EH (cell line): ENCODE measurements at places on chromosomes 7 and 10.

- DNase-seq, result no peak
Measured at GRCh38 chr10:68027429-68027828, 47.7 kb downstream of the HERC4 start.

DNA sequence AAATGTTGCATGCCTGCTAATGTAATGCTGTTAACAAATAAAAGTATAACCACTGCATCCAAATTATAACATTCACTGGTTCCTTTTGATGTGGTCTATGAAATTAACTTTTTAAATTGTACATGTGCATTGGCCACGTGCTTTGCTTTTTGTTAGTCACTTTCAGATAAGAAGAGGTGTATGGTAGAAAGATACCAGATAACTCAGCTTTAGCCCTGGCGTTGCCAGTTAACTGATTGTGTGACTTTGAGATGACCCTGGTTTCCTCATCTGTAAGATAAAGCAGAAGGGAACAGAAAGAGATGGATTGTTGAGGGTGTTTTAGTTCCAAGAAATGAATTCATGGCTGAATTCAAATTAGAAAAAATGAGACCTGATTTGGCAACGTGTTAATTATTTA lies 1.9 kb upstream of the TRDMT1 start:
- no peak for DNase-seq

GRCh38 chr10:103077020-103077419 lies 116.1 kb downstream of the NT5C2 start:
- DNase-seq, result no peak

- no peak for DNase-seq
Measured at GRCh38 chr10:12509016-12509793, 159.9 kb downstream of the CAMK1D start.

DNA sequence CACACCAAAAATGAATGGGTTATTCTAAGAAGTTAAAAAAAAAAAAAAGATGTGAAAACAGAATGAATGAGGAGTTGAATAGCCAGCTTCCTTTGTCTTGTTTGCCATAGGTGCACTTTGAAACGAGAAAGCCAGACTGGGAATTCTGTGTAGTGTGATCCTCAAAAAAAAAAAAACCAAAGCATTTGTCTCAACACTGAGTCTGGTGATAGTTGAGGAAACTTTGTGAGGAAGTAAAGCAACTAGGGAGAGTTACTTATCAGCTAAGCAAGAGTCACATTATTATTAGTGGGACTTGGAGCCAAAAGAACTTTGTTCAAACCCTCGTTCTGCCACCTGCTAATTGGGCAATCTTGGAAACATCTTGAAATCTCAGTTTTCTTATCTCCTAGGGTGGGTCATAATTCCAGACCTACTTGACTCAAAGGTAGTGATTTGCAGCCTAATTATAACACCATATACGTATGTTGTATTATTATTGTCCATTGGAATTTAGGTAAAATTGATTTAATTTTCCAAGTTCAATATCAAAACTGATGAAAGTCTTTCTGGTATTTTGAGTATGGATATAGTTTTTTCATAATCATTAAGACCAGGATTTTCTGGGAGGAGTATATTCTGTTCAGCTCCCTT lies 99.8 kb upstream of the GJD4 start:
- DNase-seq, result no peak

DNA sequence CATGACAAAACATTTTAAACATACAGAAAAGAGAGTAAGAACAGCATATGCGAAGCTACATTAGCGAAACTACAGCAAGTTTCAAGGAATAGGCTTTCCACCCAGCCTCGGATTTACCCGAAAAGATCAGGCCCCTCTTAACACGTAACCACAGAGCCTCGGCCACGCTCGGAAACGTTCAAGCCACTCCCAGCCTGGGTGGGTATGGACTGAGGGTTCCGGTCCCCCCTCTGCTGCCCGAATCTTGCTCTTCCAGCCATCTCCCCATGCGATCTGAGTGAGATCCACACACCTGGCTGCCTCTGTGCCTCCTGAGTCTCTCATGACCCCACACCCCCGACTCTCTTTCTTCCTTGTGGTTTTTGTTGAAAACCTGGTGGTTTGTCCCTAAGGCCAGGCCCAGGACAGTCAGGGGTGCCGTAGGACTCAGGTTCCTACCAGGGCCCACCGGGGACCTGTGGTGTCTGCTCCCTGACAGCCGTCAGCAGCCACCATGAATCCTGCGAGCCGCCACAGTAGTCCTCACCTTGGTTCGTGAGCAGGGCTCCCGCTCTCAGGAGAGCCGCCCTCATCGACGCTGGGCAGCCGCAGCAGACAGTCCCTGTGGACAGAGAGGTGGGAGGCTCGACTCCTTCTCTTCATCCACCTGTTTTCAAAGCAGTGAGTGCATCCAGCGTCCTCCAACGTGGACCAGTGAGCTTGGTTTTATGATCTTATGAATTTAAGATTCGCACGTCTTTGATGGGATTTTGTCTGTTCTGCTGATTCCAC lies 18.5 kb downstream of the KNDC1 start:
- DNase-seq, result no peak

GRCh38 chr7:100465299-100465698 lies 1.2 kb upstream of the SPACDR start:
- peak; percentile 53 for DNase-seq

- DNase-seq, result no peak
Measured at GRCh38 chr7:149701495-149702240, 71.7 kb downstream of the ZNF467 start.
